ENCODE measurements at places on chromosomes 7 and 10.
A peak's percentile ranks its signal among the peaks of the same experiment; 100 is the strongest.

GRCh38 chr7:43850348-43851116 is 18.8 kb downstream of the MRPS24 start:
- DNase-seq, result no peak

DNA sequence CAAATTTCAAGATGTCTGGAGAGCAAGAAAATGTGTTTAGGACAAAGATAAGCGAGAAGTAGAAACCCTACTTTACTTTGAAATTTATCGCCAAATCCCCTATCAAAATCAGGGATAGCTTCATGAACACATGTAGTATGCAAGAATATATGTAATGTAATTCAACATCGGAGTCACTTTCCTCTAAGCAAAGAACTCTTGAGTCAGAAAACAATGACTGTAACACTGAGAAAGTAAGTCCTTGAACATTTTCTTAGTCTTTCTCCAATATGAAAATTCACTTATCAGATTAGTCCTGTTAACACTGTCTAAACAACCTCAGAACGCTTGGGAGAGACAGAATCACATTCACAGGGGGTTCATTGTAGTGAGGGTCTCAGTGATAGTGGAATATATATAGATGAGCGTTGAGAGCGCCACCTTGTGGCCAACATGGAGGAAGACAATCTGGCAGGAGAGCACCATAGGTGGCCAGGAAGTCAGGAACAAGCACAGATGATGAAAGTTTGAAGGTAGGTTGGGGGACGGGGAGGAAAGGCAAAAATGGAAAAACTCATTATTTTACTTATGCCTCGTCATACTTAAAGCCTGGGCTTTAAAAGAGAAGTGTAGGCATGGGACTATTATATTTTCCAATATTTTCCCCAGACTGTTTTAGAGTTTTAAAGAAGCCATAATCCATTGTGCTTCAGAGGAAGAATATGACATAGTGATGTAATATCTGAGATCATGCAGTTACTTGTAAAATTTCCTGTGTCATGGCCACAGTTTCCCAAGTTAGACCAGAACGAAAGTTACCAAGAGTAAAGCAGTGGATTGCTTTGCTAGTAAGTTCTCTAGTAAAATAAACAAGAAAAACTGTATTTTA is 115.5 kb upstream of the GNAI1 start:
- DNase-seq, result no peak

GRCh38 chr10:104505521-104506042 is 135.5 kb upstream of the SORCS3 start:
- no peak for DNase-seq

DNA sequence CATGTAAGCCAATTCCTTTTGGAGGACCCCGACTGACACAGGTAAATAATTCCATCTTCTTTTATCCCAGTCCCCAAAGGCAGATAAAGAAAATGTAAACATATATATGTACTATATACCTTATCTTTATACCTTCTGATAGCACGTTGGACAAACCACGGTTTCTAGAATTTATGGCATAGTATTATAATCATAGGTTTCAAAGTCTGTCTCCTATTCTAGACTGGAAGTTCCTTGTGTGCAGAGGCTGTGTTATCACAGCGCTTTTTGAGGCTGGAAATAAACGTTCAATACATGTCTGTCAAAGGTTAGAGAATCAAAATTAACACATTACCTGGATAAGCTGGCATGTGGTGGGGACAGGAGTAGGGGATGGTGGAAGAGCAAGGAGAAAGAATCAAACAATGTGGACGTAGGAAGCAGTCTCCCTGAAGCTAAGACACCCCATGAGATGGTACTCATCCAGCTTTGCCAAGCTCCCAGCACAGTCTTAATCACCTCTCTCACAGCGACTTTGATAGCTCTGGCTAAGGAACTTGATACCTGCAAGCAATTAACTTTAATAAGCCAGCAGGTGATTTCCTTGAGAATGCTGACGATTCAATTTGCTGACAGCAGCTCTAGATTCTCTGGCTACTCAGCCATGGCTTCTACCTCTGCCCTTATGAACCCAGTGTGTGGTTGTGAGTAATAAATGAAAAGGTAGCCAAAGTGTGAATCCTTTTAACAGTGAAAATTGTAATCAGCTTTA is 208.4 kb upstream of the LRRTM3 start:
- no peak for DNase-seq

DNA sequence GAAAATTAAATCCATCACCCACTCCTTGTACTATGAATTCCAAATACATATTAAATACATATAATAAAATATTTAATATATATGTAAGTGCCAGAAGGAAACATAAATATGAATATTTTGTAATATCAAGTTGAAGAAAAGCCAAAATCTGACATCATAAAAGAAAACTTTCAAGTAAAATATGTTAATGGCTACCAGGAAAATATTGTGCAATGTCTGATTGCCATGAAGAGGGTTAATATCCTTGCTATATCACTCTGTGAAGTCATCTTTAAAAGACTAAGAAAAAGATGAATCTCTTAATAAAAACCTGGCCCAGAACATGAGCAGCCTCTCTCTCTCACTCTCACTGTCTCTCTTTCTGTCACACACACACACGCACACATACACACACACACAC is 130.2 kb downstream of the EGFR start:
- DNase-seq, result no peak

GRCh38 chr7:75654855-75655254 is 83.9 kb downstream of the HIP1 start:
- DNase-seq, result no peak

GRCh38 chr10:122495406-122496340 is 34.3 kb downstream of the HTRA1 start:
- no peak for DNase-seq

DNA sequence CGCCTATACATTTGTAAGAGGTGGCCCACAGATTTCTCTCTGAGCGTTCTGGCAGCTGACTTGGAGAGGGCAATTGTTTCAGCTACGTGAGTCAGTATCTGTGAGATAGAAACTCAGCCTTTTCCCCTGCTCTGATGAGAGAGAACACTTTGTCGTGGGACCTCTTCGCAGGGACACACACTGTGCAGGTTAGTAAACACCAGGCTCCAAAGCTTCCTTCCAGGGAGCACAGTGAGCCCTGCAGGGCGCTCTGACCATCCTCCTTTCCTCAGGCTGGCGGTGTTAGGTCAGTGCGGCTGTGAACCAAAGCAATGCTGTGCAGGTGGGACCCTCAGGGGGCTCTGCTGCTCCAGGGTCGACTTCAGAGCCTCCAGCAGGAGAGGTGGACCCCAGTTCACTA is 152.2 kb upstream of the TCF7L2 start:
- DNase-seq, result no peak

DNA sequence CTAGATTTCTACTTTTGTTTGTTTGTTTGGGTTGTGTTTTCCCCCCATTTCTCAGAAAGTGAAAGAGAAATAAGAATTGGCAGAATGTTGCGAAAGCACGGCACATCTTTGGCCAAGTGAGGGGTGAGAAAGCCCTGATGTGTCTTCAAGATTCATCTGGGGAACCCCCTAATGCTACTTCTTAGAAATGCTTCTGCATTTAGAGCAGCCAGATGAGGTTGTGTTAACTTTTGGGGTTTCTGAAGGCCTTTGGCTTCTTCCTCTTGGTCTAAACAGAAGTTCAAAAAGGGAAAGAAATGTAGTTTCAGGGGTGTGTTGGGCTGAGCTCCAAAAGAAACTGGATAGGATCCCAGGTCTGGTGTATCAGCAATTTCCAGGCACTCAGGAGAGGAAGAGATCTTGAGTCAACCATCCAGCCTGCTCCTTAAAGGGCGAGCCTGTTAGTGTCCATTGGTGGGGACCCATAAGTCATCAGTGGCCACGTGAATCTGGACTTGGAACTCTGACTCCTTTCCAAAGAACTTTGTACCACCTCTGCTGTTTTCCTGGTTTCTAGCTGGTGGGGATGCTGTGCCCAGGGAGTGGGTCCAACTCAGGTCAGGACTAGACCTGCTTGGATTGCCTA is 6.5 kb downstream of the DUSP5 start:
- DNase-seq, result peak; percentile 46

GRCh38 chr7:112510001-112510742 is 29.4 kb downstream of the LSMEM1 start:
- no peak for DNase-seq

DNA sequence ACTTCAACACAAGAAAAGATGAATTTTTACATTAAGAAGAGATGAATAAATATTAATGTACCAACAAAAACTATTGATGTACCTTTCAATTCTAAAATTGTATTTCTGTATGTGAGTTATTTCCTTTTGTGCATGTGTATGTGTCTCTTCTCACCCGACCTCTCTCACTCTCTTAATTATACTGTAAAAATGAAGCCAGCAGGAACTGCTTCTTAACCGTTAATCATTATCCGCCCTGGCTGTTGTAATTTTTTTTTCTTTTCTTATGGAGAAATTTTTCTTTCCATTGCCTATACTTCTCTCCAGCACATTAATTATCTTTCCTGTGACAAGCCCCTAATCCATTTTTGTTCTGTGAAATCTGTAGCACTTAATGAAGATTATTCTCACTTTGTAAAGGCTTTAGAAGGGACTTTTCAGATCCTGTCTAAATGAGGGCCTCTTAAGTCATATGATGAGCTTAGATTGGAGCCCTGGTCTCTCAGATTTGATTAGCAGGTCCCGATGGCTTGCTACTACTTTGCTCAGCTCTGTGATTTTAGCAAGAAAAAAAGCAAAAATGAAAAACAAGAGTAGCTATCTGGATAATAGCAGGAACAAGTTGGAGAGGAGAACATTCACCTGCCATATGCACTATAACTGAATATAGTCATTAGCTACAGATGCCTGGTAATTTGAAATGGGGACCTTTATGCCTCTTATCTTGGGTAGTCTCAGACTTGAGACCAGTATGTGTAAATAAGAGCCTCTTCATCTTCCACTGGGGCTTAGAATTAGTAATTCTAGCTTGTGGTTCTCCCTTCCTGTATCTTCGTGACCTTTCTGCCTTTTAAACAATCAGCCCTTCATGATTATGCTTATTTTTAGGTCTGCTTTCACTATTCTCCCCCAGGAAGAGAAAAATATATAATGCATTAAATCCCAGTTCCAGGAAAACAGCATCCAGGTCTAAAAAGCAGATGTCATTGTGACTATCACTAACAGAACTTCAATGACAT is 80.0 kb upstream of the COL1A2 start:
- no peak for DNase-seq

DNA sequence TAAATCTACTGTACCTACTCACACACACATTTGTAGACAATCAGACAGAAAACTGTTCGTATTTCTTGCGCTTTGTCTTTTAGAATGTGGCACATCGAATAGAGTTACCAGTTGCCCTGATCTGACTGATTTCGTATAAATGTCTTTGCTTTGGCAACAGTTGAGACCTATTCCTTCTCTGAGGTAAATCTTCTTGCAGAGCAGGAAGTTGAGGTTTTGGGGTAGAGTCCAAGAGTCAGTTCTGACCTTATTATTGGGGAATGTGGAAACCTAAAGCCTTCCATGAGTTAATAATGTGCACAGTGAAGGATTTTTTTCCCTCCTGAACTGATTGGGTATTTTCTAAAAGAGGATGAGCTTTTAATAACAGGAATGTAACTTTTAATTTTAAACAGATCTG is 135.3 kb downstream of the KIAA1217 start:
- DNase-seq, result no peak

DNA sequence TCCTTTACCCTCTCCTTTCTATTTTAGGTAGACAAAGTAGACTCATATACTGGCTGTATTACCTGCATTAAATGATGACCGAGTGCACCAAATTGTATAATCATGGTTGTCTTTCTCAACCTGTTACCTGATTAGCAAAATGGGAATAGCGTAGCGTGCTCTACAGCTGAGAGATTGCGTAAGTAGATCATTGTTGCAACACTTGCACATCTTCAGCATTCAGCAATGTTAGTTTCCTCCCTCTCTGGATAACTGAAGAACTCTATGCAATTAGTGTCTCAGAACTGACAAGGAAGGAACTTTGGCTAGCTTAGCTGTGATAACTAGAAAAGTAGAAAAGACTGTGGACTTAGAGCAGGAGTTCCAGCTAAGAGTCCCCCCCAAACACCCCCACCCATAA is 787.4 kb downstream of the PHTF2 start:
- DNase-seq, result no peak

- DNase-seq, result no peak
These were observed 134.6 kb downstream of the CHRM2 start for GRCh38 chr7:137003086-137003485.

- DNase-seq, result no peak
These were observed 91.9 kb downstream of the MYL10 start for GRCh38 chr7:101537205-101537604.

DNA sequence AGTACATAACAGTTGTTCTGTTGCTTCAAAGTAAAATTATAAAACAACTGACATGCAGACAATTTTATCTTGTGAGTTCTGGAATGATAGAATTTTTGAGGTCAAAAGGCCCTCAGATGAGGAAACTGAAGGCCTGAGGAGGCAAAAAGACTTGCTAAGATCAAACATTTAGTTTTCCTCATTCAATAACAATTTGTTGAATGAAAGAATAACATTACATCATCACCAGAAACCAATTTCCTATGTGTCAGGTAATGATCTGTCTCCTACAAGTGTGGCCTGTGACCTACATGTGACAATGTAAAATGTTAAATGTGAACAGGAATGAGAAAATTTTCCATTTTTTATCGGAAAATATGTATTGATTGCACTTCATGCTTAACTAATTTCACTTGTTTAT is 16.6 kb upstream of the ASB4 start:
- DNase-seq, result no peak

DNA sequence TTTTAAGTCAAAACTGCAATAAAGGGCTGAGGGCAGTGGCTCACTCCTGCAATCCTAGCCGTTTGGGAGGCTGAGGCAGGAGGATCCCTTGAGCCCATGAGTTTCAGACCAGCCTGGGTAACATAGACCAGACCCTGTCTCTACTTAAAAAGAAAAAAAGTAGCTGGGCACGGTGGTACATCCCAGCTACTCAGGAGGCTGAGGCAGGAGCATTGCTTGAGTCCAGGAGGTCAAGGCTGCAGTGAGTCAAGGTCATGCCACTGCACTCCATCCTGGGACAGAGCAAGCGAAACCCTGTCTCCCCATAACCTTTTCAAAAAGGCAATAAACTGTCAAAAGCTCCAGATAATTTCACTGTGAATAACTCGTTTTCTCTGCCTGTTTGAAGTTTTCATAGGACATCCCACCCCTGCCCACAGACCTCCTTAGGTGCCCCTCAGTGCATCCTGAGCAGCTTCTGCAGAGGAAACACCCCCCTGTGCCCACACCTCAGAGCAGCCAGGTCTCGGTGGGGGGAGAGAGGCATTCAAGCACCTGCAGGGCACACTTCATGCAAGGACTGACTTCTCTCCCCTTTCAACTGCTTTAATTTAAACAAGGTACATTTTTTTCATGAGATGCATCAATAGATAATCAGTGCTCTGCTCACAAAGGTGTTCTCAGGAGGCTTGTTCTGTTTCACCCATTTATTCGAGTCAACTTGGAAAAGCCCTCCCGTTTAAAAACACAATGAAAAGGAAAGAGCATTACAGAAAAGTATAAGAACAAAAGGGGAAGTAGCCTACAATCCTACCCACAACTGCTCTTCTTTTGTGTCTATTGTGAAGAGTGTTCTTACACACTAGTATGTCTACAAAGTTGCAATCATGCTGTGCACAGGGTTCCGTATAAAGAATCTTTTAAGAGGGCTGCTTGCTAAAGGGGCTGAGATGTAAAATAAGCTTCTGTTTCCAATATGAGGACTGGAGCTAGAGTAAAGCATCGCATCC is 104.9 kb downstream of the KMT2E start:
- no peak for DNase-seq
